HFFc6 (cell line): ENCODE measurements at places on chromosomes 4 and X. TPM values are rescaled to one million over a fixed set of nuclear protein-coding genes. Genes with fewer than 3 reads are reported as not detected.

DNA sequence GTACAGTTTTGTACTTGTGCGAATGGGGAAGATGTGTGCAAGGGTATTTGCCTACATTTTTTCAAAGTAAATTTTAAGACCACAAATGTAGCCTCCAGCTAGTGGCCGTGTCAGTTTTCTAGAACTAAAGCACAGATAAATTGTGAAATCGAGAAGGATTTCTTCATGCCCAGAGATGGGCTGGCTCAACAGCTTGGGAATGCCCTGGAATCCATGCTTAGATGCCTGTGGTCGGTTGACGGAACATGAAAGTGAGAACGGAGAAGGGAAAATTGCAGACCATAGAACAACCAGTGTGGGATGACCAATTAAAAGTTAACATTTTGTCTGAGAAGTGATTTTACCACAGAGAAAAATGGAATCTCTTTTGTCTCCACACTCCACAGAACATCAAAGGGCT is 73.2 kb upstream of the VCX2 start:
- H3K4me1 ChIP-seq: no peaks in the 10 kb centered on the region
- no peaks in the 10 kb centered on the region for H3K27me3 ChIP-seq
- H3K27ac ChIP-seq: no peak overlapping the region
- H3K36me3 ChIP-seq: no peaks in the 10 kb centered on the region
- no peak for DNase-seq

The TEX11 gene
- total RNA-seq: not detected in 3 replicates

- DNase-seq: no peak
- H3K36me3 ChIP-seq: no peaks in the 10 kb centered on the region
- H3K27me3 ChIP-seq: no peaks in the 10 kb centered on the region
- H3K4me3 ChIP-seq: no peak overlapping the region
- no peaks in the 10 kb centered on the region for H3K4me1 ChIP-seq
- no peak overlapping the region for H3K27ac ChIP-seq
Observed at GRCh38 chr4:115287426-115287825, 174.0 kb upstream of the NDST4 start.

- no peak overlapping the region for H3K4me3 ChIP-seq
- H3K36me3 ChIP-seq: no peaks in the 10 kb centered on the region
- peak; percentile 60 for DNase-seq
- no peak overlapping the region for H3K27ac ChIP-seq
- H3K4me1 ChIP-seq: peaks cover 63% of the 10 kb centered on the region
- H3K27me3 ChIP-seq: no peaks in the 10 kb centered on the region
Observed at GRCh38 chr4:73446336-73446938, 10.4 kb downstream of the AFP start.

The UCP1 gene
- not detected in 3 replicates for total RNA-seq

GRCh38 chrX:155046129-155046810 is 19.6 kb downstream of the FUNDC2 start:
- no peaks in the 10 kb centered on the region for H3K27me3 ChIP-seq
- H3K4me3 ChIP-seq: no peak overlapping the region
- no peak for DNase-seq
- no peaks in the 10 kb centered on the region for H3K36me3 ChIP-seq
- H3K27ac ChIP-seq: no peak overlapping the region
- H3K4me1 ChIP-seq: 0 out of 2 replicates have a peak, but pooled peaks cover 6% of the 10 kb centered on the region

- H3K27me3 ChIP-seq: no peaks in the 10 kb centered on the region
- H3K4me1 ChIP-seq: no peaks in the 10 kb centered on the region
- H3K4me3 ChIP-seq: no peak overlapping the region
Observed at GRCh38 chrX:64427787-64428186, 32.5 kb upstream of the MTMR8 start.

GRCh38 chrX:17616936-17617335 is 120.4 kb upstream of the SCML1 start:
- no peak overlapping the region for H3K27ac ChIP-seq
- H3K4me3 ChIP-seq: no peak overlapping the region
- no peaks in the 10 kb centered on the region for H3K36me3 ChIP-seq
- H3K27me3 ChIP-seq: no peaks in the 10 kb centered on the region
- H3K4me1 ChIP-seq: peaks cover 26% of the 10 kb centered on the region; the same call in 1 of the 2 replicates
- no peak for DNase-seq

The GLRB gene
- 6.1 to 11.4 TPM (median 8.3 TPM) in 3 replicates for total RNA-seq

The XK gene
- total RNA-seq: not detected in 3 replicates

DNA sequence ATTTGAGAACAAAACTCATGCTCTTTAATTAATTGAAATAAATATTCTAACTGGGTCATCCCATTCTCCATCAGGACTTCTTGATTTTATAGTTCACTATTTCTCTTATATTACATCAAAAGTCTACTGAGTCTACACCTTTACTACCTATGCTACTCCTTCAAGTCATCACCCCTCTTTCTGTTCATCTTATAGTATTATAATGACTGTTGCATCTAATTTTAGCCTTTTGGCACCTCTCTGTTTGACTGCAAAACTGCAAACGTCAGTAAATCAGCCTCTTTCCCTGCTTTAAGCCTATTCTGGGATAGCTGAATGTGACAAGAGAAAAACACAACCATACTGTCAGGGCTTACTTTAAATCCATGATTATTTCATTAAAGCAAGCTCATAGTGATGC is 639.1 kb downstream of the GABRG1 start:
- no peak for DNase-seq
- no peak overlapping the region for H3K4me3 ChIP-seq
- H3K27me3 ChIP-seq: no peaks in the 10 kb centered on the region
- H3K4me1 ChIP-seq: no peaks in the 10 kb centered on the region
- no peaks in the 10 kb centered on the region for H3K36me3 ChIP-seq

DNA sequence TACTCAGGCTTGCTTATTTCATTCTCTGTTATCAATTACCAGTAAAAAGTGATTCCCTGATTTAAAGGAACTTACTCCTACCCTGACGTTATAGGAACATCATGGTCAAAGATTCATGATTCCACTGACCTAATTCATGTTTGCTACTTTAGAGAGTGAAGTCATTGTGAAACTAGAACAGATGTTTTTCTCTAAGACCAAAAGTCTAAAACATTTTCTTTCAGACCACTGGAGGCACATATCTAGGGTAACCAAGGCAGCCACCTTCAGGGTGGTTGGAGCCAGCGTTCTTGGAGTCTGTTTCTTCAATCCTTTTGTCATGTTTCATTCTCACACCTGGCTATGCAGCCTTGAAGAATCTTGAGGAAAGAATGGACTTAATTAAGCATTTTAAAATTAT is 77.8 kb downstream of the GALNTL6 start:
- no peaks in the 10 kb centered on the region for H3K36me3 ChIP-seq
- H3K4me3 ChIP-seq: no peak overlapping the region
- no peaks in the 10 kb centered on the region; the same call in 1 of the 2 replicates for H3K27me3 ChIP-seq

The ARHGEF6 gene
- 2.8 to 5.4 TPM (median 2.9 TPM) in 3 replicates for total RNA-seq

The MAP7D2 gene
- total RNA-seq: 0.32 to 0.40 TPM (median 0.39 TPM) in 3 replicates

DNA sequence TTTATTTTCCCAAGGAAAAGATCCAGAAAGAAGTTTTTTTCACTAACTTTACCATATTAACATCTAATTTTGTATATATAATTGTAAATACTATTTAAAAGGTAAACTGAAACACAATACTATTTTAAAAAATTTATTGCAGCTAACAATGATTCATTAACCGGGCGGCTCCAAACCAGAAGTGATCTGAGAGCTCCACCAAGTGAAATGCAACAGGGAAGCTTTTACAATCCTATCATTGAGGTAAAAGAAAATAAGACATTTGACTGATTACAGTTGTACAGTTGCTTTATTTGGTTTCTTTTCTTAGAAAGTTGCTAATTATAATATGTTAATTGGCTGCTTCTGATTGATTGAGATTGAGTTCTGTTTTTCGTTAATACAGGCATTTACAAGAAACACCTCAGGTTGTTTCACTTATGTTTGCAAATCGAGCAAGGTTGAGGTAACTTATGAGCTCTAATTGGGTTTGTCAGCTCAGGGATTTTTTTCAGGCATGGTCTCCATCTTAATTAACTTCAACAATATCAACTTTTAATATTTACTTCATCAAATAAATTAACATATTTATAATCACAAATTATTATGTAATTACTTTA is 220.2 kb upstream of the UGT8 start:
- H3K4me3 ChIP-seq: no peak overlapping the region
- H3K36me3 ChIP-seq: no peaks in the 10 kb centered on the region
- no peak overlapping the region for H3K27ac ChIP-seq
- H3K27me3 ChIP-seq: no peaks in the 10 kb centered on the region; the same call in 1 of the 2 replicates
- peak; percentile 52 for DNase-seq
- H3K4me1 ChIP-seq: peaks cover 24% of the 10 kb centered on the region

The NLRP2B gene
- total RNA-seq: not detected in 2 replicates

- H3K36me3 ChIP-seq: peaks cover 24% of the 10 kb centered on the region
- H3K4me3 ChIP-seq: no peak overlapping the region
- H3K27me3 ChIP-seq: peaks cover 3% of the 10 kb centered on the region
- peak overlapping the region; percentile 8; the same call in 1 of the 2 replicates for H3K27ac ChIP-seq
- no peak for DNase-seq
Observed at GRCh38 chr4:118286685-118287084, 66.1 kb downstream of the PRSS12 start.

The PPBP gene
- not detected in 2 replicates for total RNA-seq

The SPANXA2 gene
- total RNA-seq: 0.39 to 129 TPM (median 0.76 TPM) in 3 replicates

DNA sequence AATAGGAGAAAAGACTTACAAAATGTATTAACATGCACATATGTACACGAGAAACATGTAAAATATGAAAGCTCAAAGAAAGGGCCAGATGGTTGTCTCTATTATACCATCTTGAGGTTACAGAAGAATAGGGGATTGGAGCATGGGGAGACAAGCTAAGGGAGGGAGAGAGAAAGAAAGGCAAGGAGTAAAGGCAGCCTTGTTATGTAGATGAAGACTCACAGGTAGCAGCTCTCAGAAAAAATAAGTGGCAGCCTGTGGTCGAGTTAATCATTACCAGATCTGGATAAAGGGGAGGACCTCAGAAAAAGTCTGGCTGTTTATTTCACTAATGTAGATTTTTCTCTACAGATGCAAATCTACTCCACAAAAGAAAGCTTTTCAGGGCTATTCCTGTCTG is 26.6 kb upstream of the PPP1R2C start:
- H3K27ac ChIP-seq: no peak overlapping the region
- no peaks in the 10 kb centered on the region for H3K36me3 ChIP-seq
- DNase-seq: no peak

DNA sequence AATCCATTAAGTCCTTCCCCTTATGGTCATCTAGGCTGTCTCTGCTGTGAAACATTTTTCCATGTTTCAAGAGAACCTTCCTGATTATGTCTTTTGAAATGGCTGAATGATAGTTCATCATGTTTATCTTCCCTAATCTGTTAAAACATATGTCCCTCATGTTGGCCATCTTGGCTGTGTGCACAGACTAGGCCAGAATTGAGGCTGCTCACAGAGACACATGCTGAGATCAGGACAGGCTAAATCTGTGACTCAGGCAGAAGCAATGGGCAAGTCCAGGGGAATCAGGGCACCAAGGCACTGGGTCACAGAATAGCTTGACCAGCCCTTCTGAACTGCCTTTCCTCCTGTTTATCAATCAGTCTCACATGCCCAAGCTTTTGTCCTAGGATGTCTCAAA is 78.3 kb downstream of the FHDC1 start:
- H3K4me3 ChIP-seq: no peak overlapping the region
- peaks cover 12% of the 10 kb centered on the region for H3K4me1 ChIP-seq
- DNase-seq: peak; percentile 21
- H3K27me3 ChIP-seq: peaks cover 22% of the 10 kb centered on the region

- H3K4me3 ChIP-seq: no peak overlapping the region
- H3K36me3 ChIP-seq: peaks cover 18% of the 10 kb centered on the region
- peaks cover 20% of the 10 kb centered on the region for H3K4me1 ChIP-seq
- DNase-seq: no peak
- H3K27me3 ChIP-seq: no peaks in the 10 kb centered on the region
Observed at GRCh38 chr4:109469915-109470314, 36.3 kb downstream of the SEC24B start.

GRCh38 chrX:109952985-109953905 is 49.7 kb upstream of the TMEM164 start:
- peak overlapping the region; percentile 1; the same call in 1 of the 2 replicates for H3K27ac ChIP-seq
- H3K36me3 ChIP-seq: no peaks in the 10 kb centered on the region
- no peak overlapping the region; the same call in 1 of the 2 replicates for H3K4me3 ChIP-seq
- H3K27me3 ChIP-seq: no peaks in the 10 kb centered on the region; the same call in 1 of the 2 replicates
- DNase-seq: no peak
- H3K4me1 ChIP-seq: peaks cover 27% of the 10 kb centered on the region

GRCh38 chrX:40244980-40245379 is 147.2 kb upstream of the BCOR start:
- H3K36me3 ChIP-seq: no peaks in the 10 kb centered on the region
- peak overlapping the region; percentile 72; the same call in 1 of the 2 replicates for H3K4me3 ChIP-seq

The UTP14A gene
- total RNA-seq: 21.7 to 31.2 TPM (median 22.8 TPM) in 3 replicates

The REPS2 gene
- total RNA-seq: 0.19 to 0.30 TPM in 2 of 3 replicates, not detected in the other

The POF1B gene
- total RNA-seq: not detected in 3 replicates

DNA sequence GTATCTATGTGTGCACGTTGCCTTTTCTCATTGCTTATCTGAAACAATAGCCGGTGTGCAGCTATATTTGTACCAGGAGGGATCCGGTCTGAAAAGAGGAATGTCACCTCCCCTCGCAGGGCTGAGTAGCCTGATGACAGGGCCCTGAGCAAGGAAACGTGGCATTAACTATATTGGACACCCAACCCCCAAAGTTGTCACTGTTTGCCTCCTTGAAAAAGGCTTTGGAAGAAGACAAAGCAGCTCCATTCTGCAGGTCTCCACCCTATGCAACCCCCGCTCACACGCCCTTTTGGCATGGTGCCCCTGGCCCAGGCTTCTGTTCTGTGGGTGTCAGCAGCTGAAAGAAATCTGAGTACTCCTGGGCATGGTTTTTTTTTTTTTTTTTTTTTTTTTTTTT is 8.2 kb downstream of the PRRG3 start:
- no peak overlapping the region for H3K27ac ChIP-seq
- H3K4me1 ChIP-seq: no peaks in the 10 kb centered on the region
- H3K4me3 ChIP-seq: no peak overlapping the region
- no peaks in the 10 kb centered on the region for H3K36me3 ChIP-seq
- DNase-seq: no peak

GRCh38 chr4:173128199-173128890 is 40.3 kb upstream of the GALNT7 start:
- no peak overlapping the region for H3K27ac ChIP-seq
- peaks cover 4% of the 10 kb centered on the region for H3K27me3 ChIP-seq
- no peak for DNase-seq
- peaks cover 8% of the 10 kb centered on the region for H3K4me1 ChIP-seq
- H3K4me3 ChIP-seq: no peak overlapping the region
- no peaks in the 10 kb centered on the region for H3K36me3 ChIP-seq

GRCh38 chr4:142376204-142376603 is 469.9 kb downstream of the INPP4B start:
- H3K4me1 ChIP-seq: peaks cover 96% of the 10 kb centered on the region
- H3K4me3 ChIP-seq: no peak overlapping the region
- peaks cover 23% of the 10 kb centered on the region for H3K36me3 ChIP-seq
- no peak overlapping the region for H3K27ac ChIP-seq
